ENCODE measurements at places on chromosomes 3 and 15.

- DNase-seq = no peak
These were observed 220.4 kb downstream of the ADAMTS9 start for GRCh38 chr3:64467255-64467944.

GRCh38 chr15:98868564-98868963 lies 139.0 kb downstream of the PGPEP1L start:
- no peak for DNase-seq

- DNase-seq = no peak
These were observed 378.2 kb upstream of the THBS1 start for GRCh38 chr15:39202641-39203040.

DNA sequence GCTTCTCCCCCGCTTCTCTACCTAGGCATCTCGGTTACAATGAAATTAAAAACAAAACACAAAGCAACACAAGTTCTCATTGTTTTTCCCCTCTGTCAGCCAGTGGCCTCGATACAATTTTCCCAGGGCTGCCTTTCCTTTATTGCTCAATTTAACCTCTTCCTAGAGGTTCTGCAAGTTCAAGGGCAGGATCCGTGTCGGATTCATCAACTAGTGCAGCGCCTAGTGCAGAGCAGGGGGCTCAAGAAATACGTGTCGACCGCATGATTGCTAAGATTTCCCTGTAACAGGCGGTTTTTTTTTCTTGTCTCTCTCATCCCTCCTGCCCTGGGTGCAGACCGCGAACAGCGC lies 1.4 kb upstream of the BHLHE40 start:
- DNase-seq = no peak

GRCh38 chr15:77031376-77032050 lies 36.6 kb downstream of the PSTPIP1 start:
- DNase-seq = peak; percentile 8
